ENCODE measurements at places on chromosomes 1 and 21.

GRCh38 chr1:24337455-24337854 is 18.3 kb downstream of the GRHL3 start:
- DNase-seq, result no peak

- DNase-seq, result no peak
Observed at GRCh38 chr1:162281426-162281825, 95.2 kb downstream of the SPATA46 start.

- DNase-seq, result no peak
Observed at GRCh38 chr1:43801203-43801602, 93.9 kb downstream of the ST3GAL3 start.

DNA sequence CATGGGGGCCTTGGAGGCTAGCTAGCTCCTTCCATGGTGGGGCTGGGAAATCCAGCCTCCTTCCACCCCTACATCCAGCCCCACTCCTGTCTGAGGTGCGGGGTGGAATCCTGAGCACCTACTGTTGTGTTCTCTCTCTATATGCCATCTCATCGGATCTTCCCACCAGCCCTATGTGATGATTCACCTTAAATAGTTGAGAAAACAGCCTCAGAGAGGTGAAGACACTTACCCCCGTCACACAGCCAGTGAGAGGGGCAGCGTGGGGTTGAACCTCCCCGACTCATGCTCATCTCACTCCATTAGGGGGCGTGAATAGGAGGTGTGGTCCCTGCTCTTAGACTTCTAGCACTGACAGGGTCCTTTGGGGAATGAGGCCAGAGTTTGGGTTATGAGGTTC is 31.0 kb upstream of the ACTL8 start:
- no peak for DNase-seq

DNA sequence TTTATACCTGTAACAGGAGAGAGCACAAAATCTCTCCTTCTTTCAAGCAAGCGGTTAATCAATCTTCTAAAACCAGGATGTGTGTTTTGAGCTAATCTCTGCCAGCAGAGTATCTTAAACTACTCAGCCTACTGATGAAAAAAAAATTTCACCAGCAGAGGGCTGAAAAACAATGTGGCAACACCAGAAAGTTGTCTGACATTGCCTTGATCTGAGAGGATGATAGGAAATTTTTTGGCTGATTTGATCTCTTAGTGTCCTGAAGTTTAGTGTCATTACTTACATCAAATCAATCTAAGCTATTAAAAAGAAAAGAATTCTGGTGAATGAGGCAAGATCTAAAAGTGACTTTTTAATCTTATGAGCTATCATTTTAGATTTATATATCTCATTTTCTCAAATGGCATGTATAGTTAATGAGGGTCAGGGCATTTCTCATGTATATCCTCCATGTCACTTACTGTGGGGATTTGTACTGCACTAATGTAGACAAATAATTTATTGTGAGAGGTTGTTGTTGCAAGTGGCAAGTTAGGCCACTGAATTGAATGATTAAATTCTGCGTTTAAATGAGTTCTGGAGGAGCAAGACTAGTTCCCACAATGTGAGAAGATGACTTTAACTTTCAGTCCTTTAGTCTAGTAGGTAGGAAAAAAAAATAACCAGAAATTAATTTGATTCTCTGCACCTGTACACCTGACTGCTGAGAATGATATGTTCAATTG is 10.9 kb downstream of the ADAMTS1 start:
- no peak for DNase-seq

- no peak for DNase-seq
Observed at GRCh38 chr1:75341537-75341936, 207.3 kb downstream of the LHX8 start.

DNA sequence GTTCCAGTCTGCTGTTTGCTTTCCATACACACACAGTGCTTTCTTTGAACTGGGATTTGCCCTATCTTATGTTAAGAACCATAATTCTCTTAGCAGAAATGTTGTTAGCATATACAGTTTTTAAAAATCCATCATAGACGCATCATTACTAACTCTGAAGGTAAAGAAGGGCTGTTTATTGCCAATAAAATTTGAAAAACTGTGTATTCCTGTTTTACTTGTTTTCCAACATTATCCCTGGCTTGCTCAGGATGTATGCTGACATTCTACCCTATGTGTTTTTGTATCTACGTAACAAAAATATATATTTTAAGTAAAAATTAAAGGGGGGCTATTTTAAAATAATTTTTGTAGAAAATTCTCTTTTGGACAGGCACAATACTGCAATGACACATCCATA is 857.2 kb downstream of the BRINP3 start:
- no peak for DNase-seq

- DNase-seq, result no peak
Observed at GRCh38 chr1:111618081-111618480, 1.5 kb upstream of the RAP1A start.

GRCh38 chr1:221182791-221183533 is 303.7 kb downstream of the HLX start:
- no peak for DNase-seq

GRCh38 chr1:60621368-60621851 is 461.0 kb upstream of the NFIA start:
- no peak for DNase-seq

GRCh38 chr1:183106746-183107145 is 79.3 kb upstream of the LAMC2 start:
- no peak for DNase-seq

DNA sequence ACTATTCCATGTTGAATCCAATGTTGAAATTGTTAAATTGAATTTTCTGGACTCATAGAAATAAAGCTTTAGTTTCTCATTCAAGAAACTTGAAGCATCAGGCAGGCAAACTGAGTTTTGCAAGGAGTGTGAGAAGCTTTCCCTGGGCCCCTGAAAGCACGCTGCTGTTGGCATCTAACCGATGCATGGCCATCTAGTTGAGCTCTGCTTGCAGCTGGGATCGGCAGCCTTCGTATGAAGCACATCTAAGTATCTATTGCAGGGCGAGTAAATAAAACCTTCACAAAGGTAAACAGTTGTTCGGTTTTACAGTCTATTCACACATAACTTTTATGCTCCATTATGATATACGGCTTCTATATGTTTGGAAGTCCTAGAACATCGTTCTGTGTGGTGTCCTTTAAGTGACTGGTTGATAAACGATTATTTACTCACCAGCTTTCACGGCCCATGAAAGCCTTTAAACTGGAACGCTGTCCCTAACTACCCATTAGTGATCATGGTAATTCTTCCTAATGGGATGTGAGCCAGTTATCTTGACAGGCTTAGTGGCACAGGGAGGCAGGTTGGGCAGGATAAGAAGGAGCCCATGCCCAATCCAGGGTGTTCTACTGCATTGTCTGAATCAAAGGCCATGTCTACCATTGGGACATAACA is 71.7 kb downstream of the SEC16B start:
- no peak for DNase-seq

DNA sequence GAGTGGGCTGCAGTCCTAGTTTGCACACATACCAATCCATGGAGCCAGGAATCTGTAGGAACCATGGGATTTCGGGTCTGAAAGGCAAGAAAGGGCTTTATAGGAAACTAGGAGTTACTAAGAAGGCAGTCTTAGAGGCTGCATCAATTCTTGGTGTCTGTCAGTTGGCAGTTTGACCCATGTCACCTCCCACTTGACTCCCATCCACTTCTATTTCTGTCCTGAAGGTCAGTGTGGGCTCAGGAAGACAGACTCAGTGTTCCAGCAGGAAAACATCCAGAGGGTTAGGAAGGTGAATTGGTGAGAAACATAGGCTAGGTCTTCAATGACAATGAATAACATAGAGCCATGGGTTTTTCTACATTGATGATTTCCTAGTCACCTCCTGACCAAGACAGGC is 4.0 kb downstream of the CYP4A11 start:
- DNase-seq, result no peak

- DNase-seq, result no peak
Observed at GRCh38 chr1:1760715-1761114, 17.6 kb downstream of the NADK start.

DNA sequence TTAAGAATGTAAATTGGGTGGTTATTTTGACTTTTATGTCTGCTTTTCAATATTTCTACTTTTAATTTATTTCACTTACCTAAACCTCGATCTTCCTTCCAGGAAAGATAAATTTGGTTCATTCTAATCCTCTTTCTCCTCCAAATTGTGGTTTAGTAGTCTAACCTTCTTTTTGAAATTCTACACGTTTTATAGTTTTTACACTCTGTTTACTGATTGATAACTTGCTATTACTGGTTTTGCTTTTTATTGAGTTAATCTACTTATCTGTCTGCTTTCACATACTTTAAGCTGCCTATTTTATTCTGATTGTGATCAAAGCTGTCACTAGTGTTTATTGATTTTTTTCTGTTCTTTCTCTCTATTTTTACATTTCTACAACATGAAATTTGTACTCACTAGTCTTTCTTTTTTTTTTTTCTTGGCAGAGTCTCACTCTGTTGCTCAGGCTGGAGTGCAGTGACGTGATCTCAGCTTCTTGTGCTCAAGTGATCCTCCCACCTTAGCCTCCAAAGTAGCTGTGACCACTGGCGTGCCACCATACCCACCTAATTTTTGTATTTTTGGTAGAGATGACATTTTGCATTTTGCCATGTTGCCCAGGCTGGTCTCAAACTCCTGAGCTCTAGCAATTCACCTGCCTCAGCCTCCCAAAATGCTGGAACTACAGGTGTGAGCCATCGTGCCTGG is 27.9 kb upstream of the ERRFI1 start:
- DNase-seq, result no peak

- no peak for DNase-seq
Observed at GRCh38 chr1:16151196-16151994, 4.5 kb downstream of the EPHA2 start.

GRCh38 chr1:9816199-9816598 is 7.6 kb downstream of the CLSTN1 start:
- no peak for DNase-seq

DNA sequence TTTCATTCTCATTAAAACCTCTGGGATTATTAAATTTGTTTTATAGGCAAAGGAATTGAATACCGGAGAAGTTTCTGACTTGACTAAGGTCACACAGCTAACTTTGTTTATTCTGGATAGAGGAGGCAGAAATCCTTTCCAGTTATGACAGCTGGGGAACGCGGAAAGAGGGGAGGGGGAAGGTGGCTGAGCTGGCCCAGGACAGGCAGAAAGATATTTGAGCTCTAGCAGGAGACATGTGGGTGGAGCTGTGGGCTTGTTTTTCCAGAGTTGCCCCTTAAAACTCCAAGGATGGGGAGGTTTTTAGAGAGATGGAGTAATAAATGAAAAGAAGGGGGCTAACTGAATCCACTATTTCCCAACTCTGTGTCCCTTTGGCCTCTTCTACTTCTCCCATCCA is 27.8 kb downstream of the FOXD2 start:
- DNase-seq, result no peak

GRCh38 chr1:206050655-206051235 is 2.2 kb upstream of the RHEX start:
- DNase-seq, result no peak

- no peak for DNase-seq
Observed at GRCh38 chr21:46472246-46472645, 13.6 kb downstream of the DIP2A start.

- no peak for DNase-seq
Observed at GRCh38 chr21:39669976-39670661, 57.4 kb downstream of the B3GALT5 start.

- no peak for DNase-seq
Observed at GRCh38 chr1:29631836-29632805, 395.8 kb downstream of the PTPRU start.

GRCh38 chr1:214044438-214045214 is 56.9 kb downstream of the PROX1 start:
- DNase-seq, result no peak

DNA sequence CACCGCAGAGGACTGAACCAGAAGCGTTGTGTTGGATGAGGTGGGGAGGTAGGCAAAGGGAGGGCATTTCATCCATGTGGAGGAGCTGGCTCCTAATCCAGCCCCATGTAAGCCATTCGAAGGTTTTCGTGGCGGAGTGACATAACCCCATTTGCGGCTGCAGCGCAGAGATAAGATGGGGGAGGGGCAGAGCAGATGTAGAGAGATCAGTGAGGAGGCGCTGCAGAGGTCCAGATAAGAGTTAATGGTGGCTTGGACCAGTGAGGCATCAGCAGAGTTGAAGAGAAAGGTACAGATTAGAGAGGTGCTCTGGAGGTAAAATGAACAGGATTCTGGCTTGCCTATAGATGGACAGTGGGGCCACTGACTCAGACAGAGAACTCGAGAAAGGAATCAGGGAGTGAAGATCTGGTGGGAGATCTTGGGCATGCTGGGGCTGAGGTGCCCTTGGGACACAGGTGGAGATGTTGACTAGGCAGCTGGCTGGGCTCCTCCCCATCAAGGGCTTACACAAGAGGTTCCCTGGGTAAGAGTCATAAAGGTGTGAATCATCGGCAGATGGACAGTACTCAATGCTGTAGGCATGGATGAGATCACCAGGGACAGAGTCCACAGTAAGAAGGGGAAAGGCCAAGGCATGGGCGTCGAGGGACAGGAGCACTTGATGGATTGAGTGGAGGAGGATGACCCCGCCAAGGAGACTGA is 7.8 kb upstream of the PTPRF start:
- DNase-seq, result peak; percentile 40

DNA sequence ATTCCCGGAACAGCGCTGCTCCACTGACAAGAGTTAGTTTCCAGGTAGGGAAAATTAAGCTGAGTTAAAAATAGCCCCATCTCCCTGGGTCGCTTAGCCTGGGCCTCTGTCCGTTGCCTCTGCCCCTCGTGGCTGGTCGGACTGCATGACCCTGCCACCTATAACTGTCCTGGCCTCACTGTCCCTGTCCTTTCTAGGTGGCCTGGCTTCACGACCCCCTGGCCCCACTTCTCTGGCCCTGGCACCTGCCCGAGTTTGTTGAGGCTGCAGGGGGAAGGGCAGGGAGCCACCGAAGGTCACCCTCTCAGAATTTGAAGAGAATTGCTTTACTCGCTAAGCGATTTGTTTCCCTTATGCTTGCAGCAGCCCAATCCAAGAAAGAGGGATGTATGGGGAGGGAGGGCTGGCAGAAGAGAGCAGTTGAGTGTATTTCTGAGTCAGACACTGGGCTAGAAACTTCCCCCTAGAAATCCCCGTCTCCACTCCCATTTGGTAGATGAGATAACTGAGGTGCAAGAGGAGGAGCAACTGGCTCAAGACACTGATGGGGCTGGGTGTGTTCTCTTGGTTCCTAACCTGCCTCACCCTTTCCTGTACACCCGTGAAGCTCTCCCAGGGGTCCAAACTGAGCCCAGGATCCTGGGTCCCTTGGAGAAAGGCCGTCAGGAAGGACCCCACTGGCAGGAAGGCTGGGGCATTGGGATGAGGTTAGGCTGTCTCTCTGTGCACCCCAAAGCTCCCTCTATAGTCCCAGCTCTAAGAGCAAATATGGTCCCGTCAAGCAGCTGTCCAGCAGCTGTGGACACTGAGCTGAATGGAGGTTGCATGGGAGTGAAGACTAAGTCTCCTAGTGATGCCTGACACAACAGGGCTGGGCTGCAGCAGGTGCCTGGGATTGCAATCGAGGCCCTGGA is 2.9 kb upstream of the EDN2 start:
- no peak for DNase-seq

GRCh38 chr1:30658014-30658336 is 65.4 kb downstream of the MATN1 start:
- no peak for DNase-seq

GRCh38 chr1:113109908-113110554 is 37.0 kb downstream of the LRIG2 start:
- DNase-seq, result no peak

Data from T47D (cell line).